ENCODE measurements at places on chromosomes 1 and 21.

DNA sequence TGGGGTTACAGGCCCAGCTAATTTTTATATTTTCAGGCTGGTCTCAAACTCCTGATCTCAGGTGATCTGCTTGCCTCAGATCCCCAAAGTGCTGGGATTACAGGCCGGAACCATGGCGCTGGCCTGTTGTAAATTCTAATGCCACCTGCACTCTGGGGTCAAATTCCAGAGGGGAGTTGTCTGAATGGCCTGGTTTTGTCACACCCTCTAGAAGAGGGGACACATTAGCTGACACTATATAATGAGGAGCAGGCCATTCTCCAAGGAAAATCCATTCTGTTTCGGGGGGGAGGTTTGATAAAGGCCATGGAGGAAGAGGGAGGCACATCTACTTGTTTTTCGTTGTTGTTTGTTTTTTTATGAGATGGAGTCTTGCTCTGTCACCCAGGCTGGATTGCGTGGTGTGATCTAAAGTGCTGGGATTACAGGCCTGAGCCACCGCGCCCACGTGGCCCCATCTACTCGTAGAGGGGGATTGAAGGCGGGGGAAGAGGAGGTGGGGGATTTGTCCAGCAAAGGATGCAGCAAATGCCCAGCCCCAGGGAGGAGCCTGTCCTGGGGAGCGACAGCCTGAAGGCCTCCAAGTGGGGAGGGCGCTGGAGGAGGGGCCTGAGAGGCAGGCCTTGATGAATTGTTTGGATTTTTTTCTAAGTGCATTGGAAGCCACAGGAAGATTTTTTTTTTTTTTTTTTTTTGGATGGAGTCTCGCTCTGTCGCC is 78.4 kb upstream of the SLC45A1 start:
- no peak for DNase-seq

GRCh38 chr1:3036447-3037280 is 15.4 kb downstream of the ACTRT2 start:
- no peak for DNase-seq

DNA sequence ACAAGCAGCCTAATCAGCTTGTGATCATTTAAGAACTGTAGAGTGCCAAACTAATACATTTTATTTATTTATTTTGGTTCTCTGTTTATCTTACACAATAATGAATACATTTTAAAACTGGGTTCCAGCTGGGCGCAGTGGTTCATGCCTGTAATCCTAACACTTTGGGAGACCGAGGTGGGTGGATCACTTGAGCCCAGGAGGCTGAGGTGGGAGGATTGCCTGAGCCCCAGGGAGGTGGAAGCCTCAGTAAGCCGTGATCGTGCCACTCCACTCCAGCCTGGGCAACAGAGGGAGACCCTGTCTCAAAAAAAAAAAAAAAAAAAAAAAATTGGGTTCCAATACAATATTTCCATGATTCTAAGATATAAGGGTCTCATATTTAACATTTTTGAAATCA is 9.2 kb downstream of the FBXO28 start:
- DNase-seq, result no peak

- no peak for DNase-seq
These were observed 93.4 kb downstream of the DIRAS3 start for GRCh38 chr1:67957066-67957465.

GRCh38 chr1:16438516-16438915 is 1.3 kb upstream of the SPATA21 start:
- no peak for DNase-seq

- DNase-seq, result no peak
These were observed 14.1 kb downstream of the RPL5 start for GRCh38 chr1:92845908-92846307.

All from non-pigmented ciliary epithelial cell (primary cell).